Fibroblast of skin of left quadriceps (primary cell): ENCODE measurements at places on chromosomes 12 and 14.

GRCh38 chr12:124739953-124740561 is 123.6 kb downstream of the SCARB1 start:
- no peak for DNase-seq

DNA sequence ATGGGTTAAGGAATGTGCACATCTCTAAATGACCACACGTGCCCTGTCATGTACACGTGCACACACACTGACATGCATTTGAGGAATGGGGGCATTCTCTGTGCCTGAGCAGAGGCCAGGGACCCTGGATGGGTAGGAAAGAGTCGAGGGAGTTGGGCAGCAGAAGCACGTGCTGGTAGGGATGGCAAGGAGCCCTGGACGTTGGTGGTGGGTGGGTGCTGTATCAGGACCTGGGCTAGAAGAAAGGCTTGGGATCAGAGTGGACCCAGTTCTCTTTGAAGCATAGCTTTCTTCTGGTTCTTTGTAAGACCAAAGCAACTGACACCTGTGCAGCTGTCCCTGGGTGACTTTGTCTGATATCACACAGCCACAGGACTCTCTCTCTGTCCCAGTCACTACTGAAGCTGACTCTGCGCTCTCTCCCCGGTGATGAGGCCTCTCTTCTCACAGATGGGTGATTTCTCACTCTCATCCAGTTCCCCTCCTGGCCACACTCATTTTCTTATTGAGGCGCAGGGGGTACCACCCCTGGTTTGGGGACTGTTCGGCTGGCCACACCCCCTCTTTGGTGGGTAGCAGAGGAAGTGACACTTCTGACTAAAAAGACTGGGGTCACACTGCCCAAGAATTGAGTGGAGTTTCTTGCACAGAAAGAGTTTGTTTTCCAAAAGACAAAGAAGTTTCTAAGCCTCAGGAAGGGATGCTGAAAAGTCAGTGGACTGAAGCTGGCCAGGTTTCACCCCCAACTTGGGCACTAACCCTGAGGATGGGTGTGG is 171.7 kb upstream of the RTL1 start:
- no peak for DNase-seq

GRCh38 chr12:45409966-45410365 is 194.1 kb downstream of the ANO6 start:
- peak; percentile 38 for DNase-seq

DNA sequence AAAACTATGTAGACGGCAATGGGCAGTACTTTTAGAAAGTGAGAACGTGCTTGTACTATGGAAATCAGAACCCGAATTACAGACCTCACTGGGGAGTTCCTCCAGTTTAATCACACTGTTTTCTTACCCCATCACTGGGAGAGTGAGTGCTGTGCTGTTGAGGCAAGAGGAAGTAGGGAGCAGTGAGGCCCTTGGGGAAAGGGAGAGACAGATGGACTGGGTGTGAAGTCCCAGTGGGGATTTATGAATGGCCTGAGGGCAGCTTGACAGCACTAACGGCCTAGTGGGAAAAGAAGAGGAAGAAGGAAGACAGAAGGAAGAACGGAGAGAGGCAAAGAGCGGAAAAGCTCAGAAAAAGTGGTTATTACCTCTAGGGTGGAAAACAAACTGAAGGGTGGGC is 5.7 kb downstream of the MCRS1 start:
- DNase-seq, result no peak

DNA sequence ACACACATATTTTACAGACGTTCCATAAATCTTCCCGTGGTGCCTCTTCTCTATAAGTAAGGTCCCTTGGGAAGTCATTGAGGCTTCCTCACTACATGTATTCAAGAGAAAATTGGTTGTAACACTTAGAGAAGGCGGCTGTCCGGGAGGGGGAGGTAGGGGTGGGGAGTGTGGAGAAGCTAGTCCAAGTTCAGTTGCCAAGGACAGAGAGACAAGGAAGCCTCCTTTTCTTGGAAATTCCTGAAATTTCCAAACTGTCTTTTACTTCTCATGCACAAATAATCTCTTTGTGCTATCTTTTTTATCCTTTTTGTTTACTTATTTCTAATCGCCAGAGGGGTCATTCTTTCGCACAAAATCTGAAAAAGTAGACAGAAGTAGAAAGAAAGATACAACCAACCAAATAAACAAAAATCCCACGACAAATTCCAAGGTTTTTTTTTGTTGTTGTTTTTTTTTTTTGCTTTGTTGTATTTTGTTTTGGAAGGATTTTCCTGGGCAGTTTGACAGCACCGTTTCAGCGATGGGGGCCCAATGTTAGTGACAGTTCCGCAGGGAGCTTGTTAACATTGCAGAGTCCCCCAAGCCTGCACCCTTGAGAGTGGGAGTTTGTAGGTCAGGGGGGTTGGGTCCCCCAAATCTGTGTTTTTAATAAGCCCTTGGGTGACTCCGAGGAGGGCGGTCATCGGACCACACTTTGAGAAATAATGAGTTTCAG is 45.2 kb downstream of the MAP1LC3B2 start:
- DNase-seq, result peak; percentile 68

- DNase-seq, result no peak
These were observed 6.5 kb downstream of the OR6C74 start for GRCh38 chr12:55250944-55251343.

- no peak for DNase-seq
These were observed 3.1 kb downstream of the PRKAB1 start for GRCh38 chr12:119671070-119671469.

- DNase-seq, result no peak
These were observed 6.5 kb upstream of the AK7 start for GRCh38 chr14:96385385-96385784.

- no peak for DNase-seq
These were observed 14.8 kb downstream of the MED13L start for GRCh38 chr12:116262741-116263140.

DNA sequence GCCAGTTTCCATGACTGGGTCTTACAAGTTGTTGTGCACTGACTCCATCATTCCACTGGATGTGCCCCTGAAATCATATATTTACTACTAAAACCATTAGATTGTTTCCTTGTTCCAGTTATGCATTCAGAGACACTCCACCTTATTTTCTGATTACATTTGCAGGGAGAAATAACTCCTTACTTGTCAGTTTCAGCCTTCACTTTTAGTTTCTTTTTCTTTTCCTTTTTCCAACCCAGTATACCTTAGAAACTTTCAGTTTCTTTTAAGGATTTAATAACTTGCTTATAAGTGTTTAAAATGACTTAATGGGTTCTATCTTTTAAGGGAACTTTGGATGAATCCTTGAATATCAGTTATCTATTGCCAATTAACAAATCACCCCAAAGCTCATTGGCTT is 39.9 kb downstream of the MRPL42 start:
- DNase-seq, result no peak

DNA sequence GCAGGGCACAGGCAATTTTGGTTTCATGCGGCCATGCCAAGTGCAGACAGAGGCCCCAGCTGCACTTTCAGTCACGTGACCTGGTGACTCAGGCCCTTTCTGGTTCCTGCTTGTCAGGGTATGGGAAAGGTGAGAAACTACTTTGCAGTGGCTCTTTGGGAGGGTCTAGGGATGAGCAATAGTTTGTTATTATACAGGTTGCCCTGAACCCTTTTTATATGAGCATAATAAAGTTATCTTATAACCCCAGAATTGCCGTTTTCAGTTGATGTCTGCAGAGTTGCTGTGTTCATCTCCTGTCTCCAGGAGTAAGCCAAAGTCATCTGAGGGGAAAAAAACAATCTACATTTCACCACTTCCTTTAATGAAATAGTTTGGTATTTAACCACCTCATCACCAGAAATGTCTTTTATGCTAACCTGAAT is 30.9 kb upstream of the EMP1 start:
- no peak for DNase-seq

DNA sequence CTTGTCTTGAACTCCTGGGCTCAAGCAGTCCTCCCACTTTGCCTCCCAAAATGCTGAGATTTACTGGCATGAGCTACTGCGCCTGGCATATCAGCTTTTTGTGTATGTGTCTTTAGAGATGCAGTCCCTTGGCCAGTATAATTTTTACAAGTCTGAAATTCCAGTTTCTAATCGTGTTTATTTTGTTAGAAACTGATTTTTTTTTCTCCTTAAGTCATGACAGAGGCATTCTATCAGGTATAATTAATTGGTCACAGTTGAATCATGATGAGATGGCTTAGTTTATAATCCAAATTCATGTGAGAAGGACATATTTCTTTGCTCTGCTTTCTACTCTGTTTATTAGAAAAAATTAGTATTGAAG is 98.9 kb downstream of the PCNX1 start:
- no peak for DNase-seq

- DNase-seq, result no peak
These were observed 22.7 kb downstream of the OTX2 start for GRCh38 chr14:56787530-56787929.

GRCh38 chr14:80390906-80391305 is 179.6 kb upstream of the DIO2 start:
- DNase-seq, result peak; percentile 40

DNA sequence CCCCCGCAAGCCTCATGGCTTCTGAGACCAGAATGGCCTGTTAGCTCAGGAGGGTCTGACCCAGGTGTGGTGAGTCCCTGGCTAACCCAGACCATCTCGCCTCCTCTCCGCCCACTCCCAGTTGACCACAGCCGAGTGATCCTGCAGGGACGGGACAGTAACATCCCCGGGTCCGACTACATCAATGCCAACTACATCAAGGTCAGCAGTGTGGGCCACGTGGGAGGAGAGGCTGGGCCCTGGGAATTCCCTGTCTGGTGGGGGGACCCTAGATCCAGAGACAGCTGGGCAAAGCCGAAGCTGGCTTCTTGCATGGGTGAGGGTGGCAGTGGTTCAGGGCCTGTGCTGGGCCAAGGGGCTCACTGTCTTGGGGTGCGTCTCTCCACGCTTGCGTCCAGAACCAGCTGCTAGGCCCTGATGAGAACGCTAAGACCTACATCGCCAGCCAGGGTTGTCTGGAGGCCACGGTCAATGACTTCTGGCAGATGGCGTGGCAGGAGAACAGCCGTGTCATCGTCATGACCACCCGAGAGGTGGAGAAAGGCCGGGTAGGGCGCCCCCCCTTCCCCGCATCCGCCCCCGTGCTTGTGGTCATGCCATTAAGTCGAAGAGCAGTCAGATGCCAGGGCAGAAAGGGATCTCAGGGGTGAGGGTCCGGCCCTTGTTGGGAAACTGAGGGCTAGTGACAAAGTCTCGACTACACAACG is 5.0 kb downstream of the PTPN6 start:
- no peak for DNase-seq

GRCh38 chr12:94248582-94248981 is 100.2 kb downstream of the PLXNC1 start:
- no peak for DNase-seq

- no peak for DNase-seq
These were observed 253.0 kb upstream of the PPFIA2 start for GRCh38 chr12:82012176-82012575.

GRCh38 chr12:11015775-11016430 is 6.5 kb downstream of the TAS2R19 start:
- no peak for DNase-seq

DNA sequence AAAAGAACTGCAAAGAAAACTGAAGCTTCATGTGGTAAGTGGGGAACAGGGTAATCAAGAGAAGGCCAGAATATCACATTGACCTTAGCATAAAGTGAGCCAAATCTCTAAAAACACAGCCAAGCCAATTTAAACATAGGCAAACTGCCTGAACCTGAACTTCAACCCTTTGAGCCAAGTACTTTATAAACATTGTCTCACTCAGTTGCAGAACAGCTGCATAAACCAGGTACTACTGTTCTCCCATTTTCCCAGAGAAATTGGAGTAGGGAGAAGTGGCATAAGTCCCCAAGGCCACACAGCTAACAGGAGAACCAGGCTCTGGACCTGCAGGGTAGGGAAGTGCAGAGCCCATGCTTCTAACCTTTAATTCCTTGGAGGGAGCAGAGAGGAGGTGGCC is 30.4 kb upstream of the FKBP4 start:
- no peak for DNase-seq

GRCh38 chr12:104488374-104488773 is 31.6 kb downstream of the CHST11 start:
- no peak for DNase-seq

GRCh38 chr14:56378046-56378445 is 201.6 kb upstream of the TMEM260 start:
- no peak for DNase-seq
